ENCODE measurements at places on chromosomes 16 and 17. TPM values are rescaled to one million over a fixed set of nuclear protein-coding genes. Genes with fewer than 3 reads are reported as not detected.

LRRC46 gene
- 0.46 TPM for total RNA-seq

MRPL28 gene
- total RNA-seq, result 350 TPM

TBC1D3L gene
- total RNA-seq, result 14.9 TPM

DNA sequence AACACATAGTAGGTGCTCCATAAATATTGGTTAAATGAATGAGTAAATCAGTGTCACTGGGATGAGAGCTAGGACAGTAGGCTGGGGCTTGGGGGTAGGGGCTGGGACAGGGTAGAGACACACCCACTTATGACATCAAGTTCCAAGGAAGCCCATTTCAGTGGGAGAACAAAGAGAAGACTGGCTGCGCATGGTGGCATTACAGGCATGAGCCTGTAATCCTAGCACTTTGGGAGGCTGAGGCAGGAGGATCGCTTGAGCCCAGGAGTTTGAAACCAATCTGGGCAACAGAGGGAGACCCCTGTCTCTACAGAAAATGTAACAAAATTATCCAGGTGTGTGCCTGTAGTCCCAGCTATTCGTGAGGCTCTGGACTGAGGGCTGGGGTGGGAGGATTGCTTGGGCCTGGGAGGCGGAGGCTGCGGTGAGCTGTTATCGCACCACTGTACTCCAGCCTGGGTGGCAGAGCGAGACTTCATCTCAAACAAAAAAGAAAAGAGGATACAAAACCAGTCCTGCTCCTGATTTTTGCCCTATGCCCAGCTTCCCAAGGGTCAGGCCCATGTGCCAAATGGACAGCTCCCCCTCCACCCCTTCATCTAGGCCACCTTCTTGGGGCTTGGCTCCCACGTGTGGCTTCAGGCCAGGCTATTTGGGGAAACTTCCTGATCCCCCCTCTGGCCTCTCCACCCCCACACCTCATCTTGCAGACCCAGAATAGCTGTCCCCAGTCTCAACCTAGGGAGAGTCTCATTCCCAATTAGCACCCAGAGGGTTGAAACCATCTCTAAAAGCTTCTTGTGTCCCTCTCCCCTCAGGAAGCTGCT is 7.1 kb downstream of the ZNF385C start:
- DNase-seq, result no peak

C16orf74 gene
- 30.9 TPM for total RNA-seq

CMTM4 gene
- total RNA-seq, result 61.6 TPM

DNA sequence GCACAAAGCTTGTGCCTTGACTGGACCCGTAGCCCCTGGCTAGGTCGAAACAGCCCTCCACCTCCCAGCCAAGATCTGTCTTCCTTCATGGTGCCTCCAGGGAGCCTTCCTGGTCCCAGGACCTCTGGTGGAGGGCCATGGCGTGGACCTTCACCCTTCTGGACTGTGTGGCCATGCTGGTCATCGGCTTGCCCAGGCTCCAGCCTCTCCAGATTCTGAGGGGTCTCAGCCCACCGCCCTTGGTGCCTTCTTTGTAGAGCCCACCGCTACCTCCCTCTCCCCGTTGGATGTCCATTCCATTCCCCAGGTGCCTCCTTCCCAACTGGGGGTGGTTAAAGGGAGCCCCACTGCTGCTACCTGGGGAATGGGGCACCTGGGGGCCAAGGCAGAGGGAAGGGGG is 3.5 kb downstream of the CTRL start:
- DNase-seq, result no peak

DNA sequence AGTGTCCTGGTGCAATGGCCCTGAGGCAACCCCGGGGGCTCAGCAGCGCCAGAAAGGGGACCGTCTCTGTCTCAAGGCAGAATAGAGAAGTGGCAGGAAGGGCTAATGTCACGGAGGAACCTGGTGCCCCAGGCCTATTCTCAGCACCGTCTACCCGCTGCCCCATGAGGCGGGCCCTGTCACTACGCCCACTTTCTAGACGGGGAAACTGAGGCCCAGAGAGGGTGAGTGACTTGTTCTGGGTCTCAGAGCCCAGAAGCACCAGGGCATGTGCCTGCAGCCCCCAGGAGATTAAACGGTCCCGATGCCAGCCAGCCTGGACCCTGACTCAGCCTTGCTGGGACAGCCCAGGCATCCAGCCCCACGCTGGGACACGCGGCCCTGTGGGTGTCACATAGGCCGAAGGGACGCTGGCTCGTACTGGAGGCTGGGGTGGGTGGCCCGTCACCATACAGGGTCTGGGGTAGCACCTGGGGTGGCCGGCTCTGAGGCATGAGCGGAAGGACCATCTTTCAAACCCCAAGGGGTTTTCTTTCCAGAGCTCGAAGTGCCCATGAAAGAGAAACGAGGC is 40.2 kb upstream of the PABPN1L start:
- no peak for DNase-seq

GRCh38 chr17:47286198-47286914 is 32.7 kb downstream of the ITGB3 start:
- no peak for DNase-seq
